ENCODE measurements at places on chromosomes 7 and 10. TPM values are rescaled to one million over a fixed set of nuclear protein-coding genes. Genes with fewer than 3 reads are reported as not detected.

ANAPC16 gene
- 80.9 TPM for total RNA-seq

NPC1L1 gene
- total RNA-seq, result 0.29 TPM

PDE6C gene
- not detected for total RNA-seq

CYP26A1 gene
- not detected for total RNA-seq

FGFBP3 gene
- 1.1 TPM for total RNA-seq

OR2AE1 gene
- not detected for total RNA-seq

Data from mesenteric fat pad (tissue), 1 donor.